ENCODE measurements at places on chromosomes 12 and 14.

DNA sequence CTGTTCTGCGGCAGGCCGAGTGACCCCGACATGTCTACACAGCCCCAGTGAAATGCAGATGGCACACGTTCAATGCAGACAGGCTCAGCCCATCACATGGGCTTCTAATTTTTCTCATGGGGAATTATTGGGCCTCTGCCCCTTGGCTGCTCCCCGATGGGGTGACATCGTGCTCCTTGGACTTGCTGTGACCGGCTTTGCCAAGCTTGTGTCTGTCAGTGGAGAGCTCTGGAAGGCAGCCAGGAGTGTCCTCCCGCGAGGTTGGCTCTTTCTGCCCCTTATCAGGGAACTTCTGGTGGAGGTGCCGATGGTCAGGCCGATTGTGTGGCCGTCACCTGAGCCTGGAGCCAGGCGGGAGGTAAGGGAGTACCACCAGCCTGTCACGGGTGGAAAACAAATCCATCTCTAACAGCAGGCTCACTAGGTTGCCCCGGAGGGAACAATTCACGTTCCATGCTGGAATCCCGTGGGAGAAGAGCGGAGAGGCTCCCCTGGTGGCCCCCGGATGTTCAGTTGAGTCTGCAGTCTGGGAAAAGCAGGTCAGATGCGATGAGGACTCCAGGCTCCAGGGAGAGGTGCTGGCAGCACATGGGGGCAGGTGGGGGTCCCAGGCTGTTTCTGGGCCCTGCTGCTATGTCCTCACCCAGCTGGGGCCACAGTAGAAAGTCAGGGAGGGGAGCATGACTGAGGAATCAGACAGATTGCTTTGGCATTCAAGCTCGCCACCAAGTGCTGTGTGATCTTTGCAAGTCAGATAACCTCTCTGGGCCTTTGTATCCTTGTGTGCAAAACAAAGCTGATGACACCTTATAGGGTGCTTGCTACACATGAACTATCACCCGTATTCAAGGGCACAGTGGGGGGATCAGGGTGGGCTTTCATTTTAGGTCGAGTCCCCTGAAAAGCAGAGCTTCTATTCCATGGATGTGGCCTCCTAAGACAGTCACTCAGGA is 43.2 kb upstream of the EML1 start:
- DNase-seq = no peak

- no peak for DNase-seq
These were observed 19.1 kb downstream of the SLC25A47 start for GRCh38 chr14:100342195-100342594.

GRCh38 chr14:59199205-59199604 is 10.7 kb downstream of the DAAM1 start:
- DNase-seq = no peak

DNA sequence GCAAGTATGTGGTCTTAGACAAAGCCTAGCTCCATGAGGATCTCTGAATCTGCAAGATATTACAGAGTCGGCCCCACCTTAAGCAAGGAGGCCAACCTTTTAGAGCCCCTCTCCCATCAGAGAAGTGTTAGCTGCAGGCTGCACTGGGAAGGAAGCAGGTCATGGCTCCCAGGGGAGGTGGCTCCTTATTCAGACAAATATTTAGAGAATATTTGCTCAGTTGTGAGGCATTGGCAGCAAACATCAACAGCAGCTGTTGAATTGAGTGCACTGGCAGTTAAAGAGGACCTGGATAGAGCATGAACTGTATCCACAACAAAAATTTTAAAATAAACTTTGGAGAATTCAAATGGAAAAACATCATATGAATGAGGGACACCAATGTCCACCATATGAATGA is 44.7 kb downstream of the FSCB start:
- DNase-seq = no peak

DNA sequence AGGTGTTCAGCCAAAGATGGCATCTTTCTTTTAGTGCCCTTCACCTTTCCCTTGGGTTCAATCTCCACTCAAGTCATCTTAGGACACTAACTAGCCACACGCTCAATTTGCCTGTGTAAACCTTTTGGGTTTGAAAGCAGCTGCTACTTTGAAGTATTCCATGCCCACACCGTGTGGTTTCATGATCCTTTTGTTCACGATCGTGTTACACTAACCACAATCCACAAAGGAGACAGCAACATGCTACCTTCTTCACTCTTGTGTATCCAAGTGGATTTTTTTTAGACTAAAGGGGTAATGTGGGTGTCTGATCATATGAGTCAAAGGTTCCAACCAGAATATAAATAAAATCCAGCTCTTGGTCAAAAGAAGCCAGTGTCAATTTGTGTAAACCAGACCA is 122.7 kb upstream of the FAR2 start:
- DNase-seq = no peak

DNA sequence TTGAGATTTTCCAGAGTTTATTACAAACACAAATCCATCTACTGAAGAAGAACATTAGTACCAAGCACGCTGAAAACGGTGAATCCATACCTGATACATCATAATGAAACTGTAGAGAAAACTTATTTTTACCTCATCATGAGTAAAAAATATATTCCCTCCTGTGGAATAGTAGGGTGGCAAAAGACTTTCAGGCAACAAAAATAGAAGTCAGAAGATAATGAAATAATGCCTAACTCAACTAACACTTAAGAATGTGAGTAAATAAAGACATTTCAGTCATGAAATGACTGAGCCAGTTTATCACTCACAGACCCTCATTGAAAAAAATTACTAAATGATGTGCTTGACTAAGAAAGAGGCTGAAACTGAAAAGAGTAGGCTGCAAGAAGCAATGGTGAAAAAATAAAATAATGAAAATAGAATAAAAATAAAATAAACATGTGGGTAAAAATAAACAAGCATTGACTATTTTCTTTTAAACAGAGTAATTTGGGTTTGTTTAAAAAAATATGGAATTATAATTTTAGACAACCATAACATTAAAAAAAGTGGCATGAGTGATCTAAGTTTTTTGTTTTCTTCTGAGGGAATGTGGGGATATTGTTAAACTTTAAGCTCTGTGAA is 148.6 kb downstream of the ASCL1 start:
- DNase-seq = no peak

DNA sequence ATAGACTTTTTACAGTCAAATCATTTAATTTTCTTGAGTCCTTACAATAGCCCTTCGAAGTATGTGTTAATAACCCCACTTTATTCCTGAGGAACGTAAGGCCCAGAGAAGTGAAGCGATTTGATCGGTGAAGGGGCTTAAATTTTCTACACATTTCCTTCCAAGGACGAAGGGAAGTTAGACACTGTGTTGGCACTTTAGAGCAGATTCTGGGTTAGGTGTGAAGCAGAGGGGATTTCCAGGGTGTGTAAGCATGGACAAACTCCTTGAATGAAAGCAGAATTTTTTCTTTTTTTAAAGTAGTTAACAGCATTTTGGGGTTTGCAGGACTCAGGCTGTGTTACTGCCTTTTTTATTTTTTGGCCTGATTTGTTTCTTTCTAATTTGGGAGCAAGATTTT is 38.9 kb downstream of the PRORP start:
- no peak for DNase-seq

DNA sequence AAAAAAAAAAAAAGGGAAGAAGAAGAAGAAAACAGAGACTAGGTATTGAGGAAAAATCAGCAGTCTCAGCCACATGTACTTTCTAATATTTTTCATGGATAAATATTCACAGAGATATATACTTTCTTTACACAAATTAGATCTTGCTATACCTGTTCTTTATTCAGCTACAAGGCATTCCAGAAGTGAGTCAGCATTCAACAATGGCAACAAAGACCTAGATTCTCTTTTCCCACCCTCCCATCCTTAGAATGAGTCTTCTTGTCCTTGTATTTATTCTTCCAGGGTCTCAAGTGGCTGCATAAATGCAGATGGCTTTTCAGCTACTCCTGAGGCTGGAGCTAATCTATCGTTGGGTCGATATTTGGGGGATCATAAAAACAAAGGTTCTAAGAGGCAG is 93.0 kb downstream of the NT5DC3 start:
- no peak for DNase-seq

DNA sequence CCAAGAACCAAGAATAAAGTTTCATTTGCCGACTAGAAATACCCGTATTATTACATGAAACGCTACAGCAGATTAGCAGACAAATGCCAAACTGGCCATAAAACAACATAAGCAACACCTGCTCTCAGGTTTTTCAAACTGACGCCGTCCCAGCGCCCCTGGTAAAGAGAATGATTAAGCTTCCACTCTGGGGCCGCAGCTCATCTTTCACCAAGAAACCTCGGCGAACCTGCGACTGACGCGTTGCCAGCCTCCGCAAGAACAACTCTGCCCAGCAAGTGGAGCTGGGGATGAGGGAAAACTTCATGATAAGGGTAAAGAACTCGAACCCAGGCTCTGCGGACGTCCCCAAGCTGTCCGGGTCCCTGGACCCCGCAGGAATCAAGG is 530 bp downstream of the ARL1 start:
- peak; percentile 16 for DNase-seq

- DNase-seq = no peak
These were observed 83.4 kb downstream of the GAS2L3 start for GRCh38 chr12:100656856-100657255.

DNA sequence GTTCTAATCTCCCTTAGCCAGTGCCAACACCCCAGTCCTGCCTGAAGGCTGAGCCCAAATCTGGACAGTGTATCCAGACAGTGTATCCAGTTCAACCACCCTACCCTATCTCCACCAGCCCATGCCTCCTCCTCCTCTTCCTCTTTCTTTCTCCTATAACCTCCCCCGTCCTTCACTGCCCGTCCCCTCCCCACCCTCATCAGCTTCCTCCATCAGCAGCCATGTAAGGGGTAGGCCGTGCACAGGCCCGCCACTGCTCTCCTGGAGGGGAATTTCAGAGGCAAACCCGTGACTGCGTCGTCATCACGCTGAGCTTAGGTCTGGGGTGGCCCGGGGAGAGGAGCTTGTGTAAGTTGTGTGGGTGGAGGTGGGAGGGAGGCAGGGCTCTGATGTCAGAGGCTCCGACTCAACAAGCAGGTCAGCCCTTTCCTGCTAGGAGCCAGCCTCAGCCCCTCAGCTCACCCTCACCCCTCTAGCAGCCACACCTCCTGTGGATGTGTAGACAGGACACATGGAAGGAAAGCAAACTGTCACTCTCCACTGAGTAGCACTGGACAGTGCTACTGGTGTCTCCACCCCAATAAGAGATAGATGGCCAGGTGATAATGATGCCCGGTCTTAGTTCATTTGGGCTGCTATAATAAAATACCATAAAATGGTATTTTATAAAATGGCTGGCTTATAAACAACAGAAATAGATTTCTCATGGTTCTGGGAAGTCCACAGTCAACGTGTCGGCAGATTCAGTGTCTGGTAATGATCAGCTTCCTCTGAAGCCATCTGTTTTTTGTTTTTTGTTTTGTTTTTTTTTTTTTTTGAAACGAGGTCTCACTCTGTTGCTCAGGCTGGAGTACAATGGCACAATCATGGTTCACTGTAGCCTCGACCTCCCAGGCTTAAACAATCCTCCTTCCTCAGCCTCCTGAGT is 50.5 kb downstream of the IRF2BPL start:
- DNase-seq = no peak

DNA sequence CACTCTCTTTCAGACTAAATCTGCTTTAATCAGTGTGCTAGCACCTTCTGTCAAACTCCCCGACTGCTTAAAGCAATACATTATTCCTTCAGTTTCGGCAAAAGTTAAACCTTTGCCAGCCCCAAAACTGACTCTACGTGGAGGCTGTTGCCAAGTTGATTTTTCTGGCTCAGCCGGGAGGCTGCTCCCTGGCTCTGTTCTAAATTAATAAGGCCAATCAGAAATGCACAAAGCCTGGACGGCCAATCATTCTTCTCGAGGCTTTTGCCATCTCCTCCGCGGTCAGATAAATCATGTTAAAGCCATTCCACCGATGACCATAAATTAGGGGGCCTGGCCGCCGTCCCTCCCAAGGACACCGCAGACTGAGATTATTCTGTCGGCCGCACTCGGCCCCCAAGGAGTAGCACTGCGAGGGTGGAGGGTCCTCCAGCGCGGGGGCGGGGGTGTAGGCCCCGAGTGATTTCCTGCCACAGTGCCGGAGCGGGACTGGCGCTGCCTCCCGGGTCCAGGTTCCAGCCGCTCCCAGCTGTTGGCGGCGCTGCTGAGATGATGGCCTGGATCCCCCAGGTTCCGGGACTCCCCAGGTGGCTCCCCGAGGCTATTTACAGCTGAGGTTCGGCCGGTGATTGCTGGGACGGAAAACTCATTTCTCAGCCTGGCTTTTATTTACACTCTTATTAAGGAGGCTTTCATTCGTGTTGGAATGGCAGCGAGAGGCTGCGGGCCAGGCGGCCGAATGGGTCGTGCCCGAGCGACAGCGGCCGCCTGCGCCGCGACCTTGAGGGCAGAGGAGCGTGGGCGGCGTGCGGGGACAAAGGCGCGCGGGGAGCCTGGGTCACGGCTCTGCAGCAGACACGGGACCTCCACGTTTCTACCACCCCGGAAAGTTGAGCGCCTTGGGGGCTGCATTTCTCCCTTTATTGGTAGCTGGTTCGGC is 165.1 kb downstream of the MON2 start:
- peak; percentile 7 for DNase-seq

Data from glomerular endothelial cell (primary cell).